ENCODE measurements at places on chromosomes 1 and 21.

DNA sequence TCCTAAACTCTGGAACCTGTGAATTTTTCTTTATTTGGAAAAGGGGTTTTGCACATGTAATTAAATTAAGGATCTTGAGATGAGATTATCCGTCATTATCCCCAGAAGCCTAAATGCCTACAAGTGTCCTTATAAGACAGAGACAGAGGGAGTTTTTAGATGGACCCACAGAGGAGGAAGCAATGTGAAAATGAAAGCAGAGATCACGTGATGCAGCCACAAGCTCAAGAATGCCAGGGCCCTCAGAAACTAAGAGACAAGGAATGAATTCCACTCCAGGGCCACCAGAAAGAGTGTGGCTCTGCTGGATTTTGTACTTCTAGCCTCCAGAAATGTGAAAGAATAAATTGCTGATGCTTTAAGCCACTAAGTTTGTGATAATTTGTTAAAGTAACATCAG, 183.6 kb upstream of the UBE2U start:
- DNase-seq, result peak; percentile 76

DNA sequence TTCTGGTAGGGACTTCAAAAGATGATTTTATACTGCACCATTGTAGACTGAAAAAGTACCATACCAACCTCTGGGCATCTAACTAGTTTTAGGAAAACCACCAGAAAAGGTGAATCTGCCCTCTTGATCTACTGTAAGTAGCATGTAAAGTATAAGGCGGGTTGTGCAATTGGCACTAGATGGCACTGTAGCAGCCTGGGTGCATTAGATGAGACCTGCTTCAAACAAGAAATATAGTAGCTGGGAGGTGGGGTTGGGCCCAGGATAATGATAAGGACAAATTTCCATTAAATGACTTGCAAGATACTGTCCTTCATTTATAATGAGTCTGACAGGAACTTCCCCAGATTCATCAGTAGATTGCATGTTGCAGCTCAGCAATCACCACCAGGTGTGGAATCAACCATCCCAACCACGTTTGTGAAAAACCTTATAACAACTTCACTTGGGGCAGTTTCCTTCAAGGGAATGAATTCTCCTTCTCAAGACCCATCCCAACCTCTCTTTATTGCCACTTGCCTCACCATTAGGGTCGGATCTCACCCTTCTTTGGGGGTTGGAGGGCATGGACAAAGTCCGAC, 37.3 kb upstream of the IL10 start:
- DNase-seq, result peak; percentile 84

- peak; percentile 50 for DNase-seq
These were observed 376.9 kb downstream of the HHIPL2 start for GRCh38 chr1:222171005-222171404.

- DNase-seq, result no peak
These were observed 610 bp downstream of the WDR26 start for GRCh38 chr1:224433701-224434672.

DNA sequence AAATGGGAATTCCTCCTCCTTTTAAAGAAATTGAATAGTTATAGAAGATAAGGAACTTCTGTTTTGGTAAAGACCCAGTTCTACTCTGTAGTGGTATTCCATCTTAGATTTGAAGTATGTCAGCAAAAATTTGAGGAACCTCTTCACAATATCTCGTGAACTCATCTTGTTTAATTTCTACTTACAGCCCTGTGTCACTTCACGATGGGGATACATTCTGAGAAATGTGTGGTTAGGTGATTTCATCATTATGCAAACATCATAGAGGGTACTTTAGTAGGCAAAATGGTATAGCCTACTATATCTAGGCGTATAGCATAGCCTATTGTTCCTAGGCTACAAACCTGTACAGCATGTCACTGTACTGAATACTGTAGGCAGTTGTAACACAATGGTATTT, 36.0 kb downstream of the ALG6 start:
- no peak for DNase-seq
